ENCODE measurements at places on chromosomes 7 and 10. TPM values are rescaled to one million over a fixed set of nuclear protein-coding genes. Genes with fewer than 3 reads are reported as not detected.

Gene NUTM2D
- total RNA-seq = 2.4 TPM

GRCh38 chr10:43229208-43230061, 37.4 kb downstream of the RASGEF1A start:
- DNase-seq = peak; percentile 22

DNA sequence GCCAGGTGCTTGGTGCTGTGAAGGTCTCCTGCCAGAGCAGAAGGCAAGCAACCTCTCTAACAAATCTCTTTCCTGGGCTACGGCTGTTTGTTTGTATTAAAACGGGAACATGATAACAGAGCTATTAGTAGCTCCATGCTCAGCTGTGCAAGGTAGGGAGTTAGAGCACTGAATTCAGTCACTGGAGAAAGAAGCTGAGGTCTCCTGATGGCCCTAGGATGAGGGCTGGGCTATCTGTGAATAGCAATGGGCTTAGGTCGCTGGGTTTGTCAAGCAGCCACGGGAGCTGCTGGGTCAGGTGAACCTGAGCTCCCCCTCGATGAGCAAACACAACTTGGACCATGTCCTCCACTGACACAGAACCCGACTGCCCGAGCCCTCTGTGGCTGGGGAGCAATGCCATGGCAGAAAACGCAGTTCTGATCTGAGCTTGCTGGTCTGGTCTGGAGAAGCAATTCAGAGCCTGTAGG, 24.4 kb downstream of the TACC2 start:
- DNase-seq = peak; percentile 67

- no peak for DNase-seq
Measured at GRCh38 chr7:129926618-129927017, 26.1 kb downstream of the UBE2H start.

- DNase-seq = no peak
Measured at GRCh38 chr10:99630433-99630832, 10.2 kb upstream of the SLC25A28 start.

Gene BAMBI
- 1.5 TPM for total RNA-seq

GRCh38 chr7:132480534-132480933, 95.7 kb downstream of the PLXNA4 start:
- peak; percentile 59 for DNase-seq

Gene AHR
- 3.8 TPM for total RNA-seq

GRCh38 chr10:117135480-117136140, 2.5 kb downstream of the VAX1 start:
- DNase-seq = no peak

DNA sequence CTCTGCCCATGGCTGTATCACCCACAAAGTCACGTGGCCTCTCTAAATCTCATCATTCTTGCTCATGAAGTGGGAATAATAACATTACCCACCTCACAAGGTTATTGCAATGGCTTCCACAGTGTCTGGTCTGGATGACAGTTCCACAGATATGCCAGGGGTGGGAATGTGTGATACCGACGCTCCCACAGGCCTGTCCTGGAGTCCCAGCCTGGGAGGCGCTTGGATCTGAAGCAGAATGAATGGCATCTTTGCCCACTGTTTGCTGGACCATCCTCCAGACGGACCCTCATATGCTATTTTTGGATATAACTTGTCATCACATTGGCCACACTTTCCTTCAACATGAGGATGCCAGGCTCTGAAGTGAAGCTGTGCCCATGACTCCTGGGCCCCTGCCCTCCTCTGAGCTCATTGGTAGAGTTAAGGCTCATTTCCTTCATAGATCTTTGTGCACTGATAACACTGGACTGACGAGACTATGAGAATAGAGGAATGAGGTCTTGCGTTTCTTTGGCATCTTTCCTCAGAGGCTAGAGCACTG, 279.8 kb upstream of the ZNF32 start:
- DNase-seq = no peak

Gene LDB1
- total RNA-seq = 24.7 TPM

DNA sequence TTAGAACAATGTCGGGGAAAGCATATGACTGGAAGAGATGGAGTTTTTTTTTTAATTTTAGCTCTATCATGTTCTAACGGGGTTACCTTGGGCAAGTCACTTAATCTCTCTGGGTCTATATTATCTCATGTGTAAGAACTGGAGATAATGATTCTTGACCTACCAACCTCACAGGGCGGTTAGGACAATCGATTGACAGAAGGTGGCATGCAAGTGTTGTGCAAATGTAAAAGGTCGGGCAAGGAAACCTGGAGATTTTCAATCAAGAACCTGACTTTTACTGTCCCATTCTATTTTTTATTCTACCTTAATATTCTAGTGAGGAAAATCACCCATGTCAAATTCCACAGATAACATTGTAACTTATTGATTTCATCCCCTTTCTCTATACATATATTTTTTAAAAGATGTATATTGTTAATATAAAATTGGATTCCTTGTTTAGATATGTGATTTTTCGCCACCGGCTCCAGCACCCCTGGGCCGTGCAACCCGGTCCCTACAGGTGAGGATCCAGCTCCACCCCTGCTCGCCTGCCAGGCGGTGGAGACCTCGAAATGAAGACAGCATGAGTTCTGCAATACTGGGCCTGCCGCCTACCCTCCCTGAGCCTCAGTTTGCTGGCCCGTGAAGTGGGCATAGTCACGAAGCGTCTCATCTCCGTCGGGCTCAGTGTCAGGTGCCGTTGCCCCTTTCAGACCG, 497.6 kb upstream of the PHF14 start:
- DNase-seq = no peak

- no peak for DNase-seq
Measured at GRCh38 chr7:22635349-22635748, 91.7 kb upstream of the IL6 start.

Gene FOXP2
- 6.5 TPM for total RNA-seq

GRCh38 chr10:33509231-33509831, 174.9 kb upstream of the NRP1 start:
- peak; percentile 60 for DNase-seq

Gene HOXA3
- 5.6 TPM for total RNA-seq

GRCh38 chr10:63468947-63469346, 3.2 kb upstream of the JMJD1C start:
- no peak for DNase-seq

Gene TAS2R5
- total RNA-seq = 0.66 TPM

- no peak for DNase-seq
Measured at GRCh38 chr10:59847326-59847725, 59.0 kb downstream of the CCDC6 start.

GRCh38 chr7:135704698-135705097, 23.3 kb downstream of the SLC13A4 start:
- no peak for DNase-seq

DNA sequence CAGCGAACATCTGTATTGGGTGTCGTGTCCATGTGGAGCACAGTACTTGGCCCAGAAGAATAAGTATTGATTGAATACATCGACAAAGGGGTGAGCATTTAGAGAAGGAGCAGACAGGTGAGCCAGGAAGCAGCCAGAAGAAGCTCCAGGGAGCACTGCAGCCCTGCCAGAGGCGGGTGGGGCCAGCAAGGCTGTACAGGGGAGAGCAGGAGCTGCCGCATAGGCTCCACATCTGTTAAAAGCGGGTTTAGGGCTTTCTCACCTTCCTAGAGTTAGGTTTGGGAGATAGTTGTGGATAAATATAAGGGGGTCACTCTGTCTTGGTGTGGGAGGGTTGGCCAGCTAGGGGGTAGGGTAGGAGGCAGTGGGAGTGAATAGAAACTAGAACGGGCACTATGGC, 1.3 kb upstream of the CPA1 start:
- no peak for DNase-seq

Gene POP7
- 44.4 TPM for total RNA-seq

DNA sequence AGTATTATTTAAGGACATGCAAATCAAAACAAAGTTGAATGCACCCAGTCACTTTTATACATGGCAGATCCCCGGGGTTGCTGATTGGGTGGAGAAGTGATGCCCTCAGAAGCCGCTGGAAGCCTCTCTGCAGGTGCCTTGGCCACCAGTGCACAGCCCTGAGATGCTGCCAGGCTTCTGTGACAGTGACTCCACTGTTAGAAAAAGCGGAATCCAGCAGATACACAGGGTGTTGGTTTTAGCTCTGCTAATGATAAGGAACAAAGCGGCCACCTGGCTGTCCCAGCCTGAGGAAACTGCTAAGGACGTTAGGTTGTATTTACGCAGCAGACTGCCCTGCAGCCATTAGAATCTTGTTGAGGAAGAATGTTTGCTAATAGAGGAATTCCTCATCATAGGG, 47.5 kb downstream of the JAKMIP3 start:
- no peak for DNase-seq

- no peak for DNase-seq
Measured at GRCh38 chr10:89814278-89814677, 112.9 kb downstream of the KIF20B start.

DNA sequence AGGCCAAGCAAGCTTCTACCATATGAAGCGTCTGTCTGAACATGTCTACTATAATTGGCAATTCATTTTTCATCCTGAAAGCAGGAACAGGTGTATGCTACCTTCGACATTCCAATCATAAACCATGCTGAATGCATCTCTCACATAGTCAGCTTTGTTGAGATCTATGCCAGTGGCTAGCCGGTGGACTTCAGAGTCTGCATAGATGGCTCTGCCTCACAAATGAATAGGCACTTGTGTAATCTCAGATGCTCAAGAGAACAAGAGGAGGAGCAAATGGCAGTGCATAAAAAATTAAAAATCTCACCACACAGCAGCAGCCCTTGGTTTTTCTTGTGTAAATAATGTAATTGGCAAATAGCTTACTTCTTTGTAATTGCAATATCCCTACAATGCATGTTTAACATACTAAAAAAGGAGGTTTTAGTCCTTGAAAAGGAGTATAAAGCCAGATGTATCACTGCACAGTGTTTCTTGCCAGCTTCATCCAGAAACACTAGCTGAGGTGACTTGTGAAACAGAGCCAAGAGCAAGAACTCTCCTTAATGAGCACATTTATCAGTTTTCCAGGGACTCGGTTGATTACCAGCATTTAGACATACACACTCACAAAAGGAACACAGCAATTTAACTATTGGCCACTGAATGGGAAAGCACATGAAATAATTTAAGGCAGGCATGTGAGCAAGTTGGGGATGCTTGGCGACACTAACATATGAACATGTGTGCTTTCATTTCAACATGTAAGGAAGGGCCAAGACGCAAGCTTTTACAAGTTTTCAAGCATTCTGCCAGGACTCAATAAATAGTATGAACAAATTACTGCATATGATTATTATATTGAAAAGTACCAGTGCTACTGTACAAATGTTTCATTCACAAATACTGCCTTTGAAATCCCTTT, 249.9 kb upstream of the PLXNA4 start:
- DNase-seq = no peak

DNA sequence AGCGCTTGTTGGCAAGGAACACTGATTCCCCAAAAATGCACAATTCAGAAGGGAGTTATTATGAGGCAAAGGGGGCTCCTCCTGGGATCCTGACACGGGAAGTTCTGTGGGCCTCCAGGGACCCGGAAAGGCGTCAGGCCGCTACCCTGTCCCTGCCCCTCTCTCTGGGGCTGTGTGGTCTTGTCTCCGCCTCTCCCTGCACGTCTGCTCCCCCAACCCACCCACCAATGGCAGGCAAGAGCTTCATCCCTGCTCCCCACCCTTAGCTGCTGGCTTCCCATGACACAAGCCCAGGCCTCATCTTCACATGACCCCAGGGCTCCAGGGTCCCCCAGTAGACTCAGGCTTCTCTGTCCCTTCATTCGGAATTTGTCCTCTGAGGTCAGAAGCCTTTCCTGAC, 31.0 kb upstream of the ADRB1 start:
- DNase-seq = no peak

- no peak for DNase-seq
Measured at GRCh38 chr10:56599201-56599600, 238.1 kb upstream of the ZWINT start.

Gene MKX
- total RNA-seq = 0.19 TPM

Gene CCDC146
- 1.2 TPM for total RNA-seq

GRCh38 chr10:1706711-1707110, 30.6 kb downstream of the ADARB2 start:
- DNase-seq = no peak

Measured in psoas muscle (tissue), 8 donors.